ENCODE measurements at places on chromosomes 5 and 9.

DNA sequence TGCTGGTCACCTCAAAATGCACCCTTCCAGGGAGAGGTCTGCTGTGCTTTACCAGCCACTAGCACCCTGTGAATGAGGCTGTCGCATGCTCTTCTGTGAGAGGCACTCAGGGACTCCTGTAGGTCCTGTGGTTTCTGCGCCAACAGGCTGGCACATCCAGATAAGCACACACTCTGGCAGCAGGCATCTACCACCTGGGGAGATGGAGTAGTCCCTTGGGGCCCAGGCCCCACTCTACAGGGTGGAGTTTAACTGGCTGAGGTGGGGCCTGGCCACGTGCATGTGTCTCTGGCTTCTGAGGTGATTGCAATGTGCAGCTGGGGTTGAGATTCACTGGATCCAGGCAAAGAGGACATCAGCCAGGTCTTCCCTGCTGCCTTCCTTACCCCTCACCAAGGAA, 32.3 kb downstream of the TMEM174 start:
- no peak for DNase-seq

- no peak for DNase-seq
Measured at GRCh38 chr5:172463031-172463430, 8.7 kb upstream of the SH3PXD2B start.

DNA sequence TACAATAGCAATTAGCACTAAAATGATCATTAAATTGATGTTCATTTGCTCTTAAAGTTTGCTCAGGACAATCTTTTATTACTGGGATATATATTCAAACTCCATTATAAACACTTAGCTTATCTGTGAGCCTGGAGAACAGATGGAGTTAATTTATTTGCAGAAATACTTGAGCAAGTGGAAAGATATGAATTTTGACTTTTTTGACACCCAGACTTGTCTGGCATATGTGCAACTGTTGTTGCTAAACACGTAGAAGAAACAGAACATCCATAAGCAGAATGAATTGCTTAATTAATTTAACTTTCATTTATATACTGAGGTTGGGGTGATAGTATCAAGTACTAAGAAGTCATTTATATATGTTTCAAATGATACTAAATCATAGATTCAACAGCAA, 820.7 kb upstream of the TYRP1 start:
- no peak for DNase-seq

GRCh38 chr5:90571147-90571773, 12.7 kb downstream of the ADGRV1 start:
- DNase-seq = no peak

- no peak for DNase-seq
Measured at GRCh38 chr5:28324174-28324573, 1285.8 kb upstream of the CDH9 start.

DNA sequence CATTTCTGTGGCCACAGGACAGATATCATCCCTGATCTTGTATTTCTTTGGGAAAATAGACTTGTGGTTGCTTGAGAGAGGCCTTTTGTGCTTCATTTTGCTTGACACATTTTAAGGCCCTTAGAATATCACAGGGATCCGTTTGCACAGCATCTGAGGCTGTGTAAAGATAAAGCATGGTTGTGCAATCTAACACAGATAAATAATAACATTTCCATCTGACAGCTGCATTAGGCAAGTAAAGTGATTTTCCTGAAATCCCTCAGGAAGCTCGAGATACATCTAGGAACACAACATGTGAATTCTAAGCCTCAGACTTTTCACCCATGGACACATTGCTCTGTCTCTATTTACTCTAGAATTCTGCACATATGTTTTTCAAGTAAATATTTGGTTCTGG, 212.8 kb upstream of the ADAMTSL1 start:
- no peak for DNase-seq

GRCh38 chr9:131525643-131526565, 5.2 kb downstream of the UCK1 start:
- DNase-seq = no peak
